ENCODE measurements at places on chromosomes 6 and 20.

- no peak for DNase-seq
These were observed 16.9 kb downstream of the MAFB start for GRCh38 chr20:40672095-40672494.

DNA sequence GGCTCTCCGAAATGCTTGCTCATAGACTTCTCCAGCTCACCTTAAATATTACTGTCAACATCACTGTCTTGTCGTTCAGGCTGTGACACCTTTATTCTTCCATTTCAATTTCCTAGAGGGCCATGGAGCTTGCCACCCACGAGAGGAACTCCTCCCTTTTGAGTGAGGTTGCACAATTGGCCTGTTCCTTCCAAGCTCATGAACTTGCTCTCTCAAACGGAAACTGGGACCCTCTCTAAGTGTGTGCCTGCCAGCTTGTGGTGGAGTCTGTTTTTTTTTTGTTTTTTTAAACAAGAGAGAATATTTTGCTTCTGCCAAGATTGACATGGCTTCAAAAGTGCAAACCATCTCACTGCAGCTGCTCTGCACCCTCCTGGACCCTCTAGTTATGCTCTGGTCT is 19.3 kb upstream of the IYD start:
- DNase-seq = no peak

DNA sequence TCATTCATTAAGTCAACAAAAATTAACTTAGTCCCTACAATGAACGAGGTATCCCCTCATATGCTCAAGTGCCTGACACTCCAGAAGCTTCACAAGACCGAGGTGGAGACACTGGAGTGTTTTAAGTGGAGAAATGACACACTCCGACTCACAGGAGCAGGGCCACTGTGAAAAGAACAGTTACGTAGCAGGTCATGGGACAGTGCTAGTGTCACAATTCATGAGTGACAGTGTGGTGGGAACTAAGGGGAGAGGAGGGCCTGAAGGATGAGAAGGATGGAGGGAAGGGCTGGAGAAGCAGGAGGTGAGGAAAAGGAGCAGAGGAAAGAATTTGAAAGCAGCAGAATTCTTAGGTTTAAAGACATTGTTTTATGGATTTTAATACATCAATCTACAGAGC is 1.3 kb upstream of the HLA-A start:
- DNase-seq = no peak

- no peak for DNase-seq
These were observed 567.6 kb upstream of the MMS22L start for GRCh38 chr6:97850458-97851212.

DNA sequence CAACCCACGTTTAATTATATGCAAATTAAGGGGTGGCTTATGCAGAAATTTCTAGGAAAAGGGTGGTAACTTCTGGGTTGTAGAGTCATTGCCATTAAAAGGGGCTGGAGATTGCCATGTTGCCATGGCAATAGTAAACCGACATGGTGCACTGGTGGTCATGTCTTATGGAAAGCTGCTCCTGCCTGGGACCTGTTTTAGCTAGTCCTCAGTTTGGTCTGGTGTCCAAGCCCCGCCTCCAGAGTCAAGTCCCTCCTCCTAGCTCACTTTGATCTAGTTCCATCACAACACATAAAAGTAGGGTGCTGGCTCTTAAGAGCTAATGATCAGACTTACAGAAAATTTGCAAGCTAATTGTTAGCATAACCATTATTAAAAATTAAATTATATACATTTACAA is 5.3 kb downstream of the SLC22A2 start:
- no peak for DNase-seq

DNA sequence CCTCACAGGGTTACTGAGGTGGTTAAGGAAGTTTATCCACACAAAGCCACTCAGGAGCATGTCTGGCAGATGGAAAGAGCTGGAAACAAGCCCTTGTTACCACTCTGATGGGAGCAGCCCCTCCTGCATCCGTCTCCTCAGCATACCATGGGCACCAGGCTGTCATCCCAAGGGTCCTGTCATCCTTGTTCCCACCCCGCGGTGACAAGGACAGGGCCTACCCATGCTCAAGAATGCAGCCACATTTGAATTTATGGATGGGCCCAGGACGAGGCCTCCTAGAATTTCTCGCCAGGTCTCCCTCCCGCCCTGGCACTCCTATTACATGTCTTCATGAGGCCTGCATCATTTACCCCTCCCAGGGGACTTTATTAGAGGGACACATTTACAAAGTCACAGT is 60.0 kb downstream of the NPEPL1 start:
- DNase-seq = no peak

DNA sequence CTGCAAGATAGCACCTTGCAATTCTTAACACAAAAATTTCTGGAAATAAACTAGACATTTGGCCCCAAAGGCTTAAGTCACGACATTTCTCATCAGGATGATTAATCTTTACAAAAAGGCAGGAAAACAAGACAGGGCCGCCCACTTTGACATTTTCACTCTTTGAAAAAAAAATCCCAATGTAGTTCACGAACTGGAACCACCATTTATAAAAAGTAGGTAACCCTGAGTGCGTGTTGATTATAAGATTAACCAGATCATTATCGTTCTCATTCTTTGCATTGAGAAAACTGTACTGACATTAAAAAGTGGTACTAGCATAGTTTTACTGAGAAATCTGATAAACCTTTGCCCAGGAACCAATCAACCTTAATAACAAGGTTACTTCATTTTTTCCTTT is 108.8 kb downstream of the HUS1B start:
- DNase-seq = no peak

DNA sequence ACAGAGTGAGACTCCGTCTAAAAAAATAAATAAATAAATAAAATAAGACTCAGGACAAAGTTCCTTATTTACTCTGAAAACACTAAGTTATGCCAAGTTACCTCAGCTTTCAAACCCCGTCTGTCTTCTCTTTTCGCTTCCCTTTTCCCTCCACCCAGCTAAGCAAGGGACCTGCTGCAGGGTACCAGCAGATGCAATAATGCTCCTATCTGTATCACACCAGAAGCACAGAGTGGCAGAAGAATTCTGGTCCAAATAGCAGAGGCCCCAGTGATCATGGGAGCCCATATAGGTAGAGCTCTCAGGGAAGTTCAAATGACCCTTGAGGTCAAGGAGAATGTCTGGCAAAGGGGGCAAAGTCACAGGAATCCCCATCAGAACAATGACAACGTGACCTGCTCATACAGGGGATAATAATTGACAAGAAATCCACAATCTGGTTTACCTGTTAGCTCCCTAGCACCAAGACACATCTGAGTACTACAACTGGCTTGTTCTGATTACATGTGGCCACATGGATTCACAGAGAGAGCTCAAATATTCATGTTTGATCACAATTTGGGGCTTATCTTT is 8.7 kb downstream of the GCM1 start:
- DNase-seq = no peak

- DNase-seq = no peak
These were observed 139.1 kb downstream of the COL9A1 start for GRCh38 chr6:70163795-70164194.

DNA sequence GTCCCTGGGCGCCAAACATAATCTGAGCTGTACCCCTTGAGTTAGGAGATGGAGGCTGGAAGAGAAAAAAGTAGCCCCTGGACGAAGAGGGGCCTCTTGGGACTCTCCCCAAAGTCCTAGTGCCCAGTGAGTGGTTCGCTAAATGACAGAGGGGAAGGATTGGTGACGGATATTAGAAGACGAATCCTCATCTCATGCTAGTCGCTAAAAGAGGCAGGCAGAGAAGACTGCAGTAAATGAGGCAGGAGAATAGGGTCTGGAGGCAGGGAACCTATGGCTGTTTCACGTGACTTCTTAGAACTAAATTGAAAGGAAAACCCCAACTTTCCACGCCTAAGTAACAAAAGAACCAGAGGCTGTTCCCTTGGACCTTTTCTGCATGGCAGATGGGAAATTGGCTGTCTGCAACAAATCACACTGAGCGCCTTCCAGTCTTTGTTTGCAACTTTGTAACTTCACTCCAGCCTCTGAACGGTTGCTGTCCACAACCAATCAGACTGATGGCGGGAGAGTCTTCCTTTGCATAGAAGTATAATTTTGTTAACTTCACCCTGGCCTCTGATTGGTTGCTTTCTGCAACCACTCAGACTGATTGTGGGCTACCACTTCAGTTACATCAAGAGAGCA is 731 bp upstream of the RBL1 start:
- no peak for DNase-seq

DNA sequence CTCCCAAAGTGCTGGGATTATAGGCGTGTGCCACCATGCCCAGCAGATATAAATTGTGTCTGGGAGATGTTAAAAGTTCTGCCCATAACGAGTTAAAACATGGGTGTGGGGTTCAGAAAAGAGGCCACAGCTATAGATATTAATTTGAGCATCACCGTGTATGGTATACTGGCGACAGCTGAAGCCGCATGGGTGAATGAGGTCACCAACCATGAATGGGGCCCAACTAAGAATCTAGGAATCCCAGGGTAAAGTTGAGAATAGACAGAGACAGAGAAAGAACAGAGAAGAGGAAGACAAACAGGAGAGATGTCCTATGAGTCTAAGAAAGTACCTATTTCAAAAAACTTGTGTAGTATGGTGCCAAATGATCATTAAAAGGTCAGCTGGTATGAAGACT is 50.9 kb downstream of the ILRUN start:
- no peak for DNase-seq

DNA sequence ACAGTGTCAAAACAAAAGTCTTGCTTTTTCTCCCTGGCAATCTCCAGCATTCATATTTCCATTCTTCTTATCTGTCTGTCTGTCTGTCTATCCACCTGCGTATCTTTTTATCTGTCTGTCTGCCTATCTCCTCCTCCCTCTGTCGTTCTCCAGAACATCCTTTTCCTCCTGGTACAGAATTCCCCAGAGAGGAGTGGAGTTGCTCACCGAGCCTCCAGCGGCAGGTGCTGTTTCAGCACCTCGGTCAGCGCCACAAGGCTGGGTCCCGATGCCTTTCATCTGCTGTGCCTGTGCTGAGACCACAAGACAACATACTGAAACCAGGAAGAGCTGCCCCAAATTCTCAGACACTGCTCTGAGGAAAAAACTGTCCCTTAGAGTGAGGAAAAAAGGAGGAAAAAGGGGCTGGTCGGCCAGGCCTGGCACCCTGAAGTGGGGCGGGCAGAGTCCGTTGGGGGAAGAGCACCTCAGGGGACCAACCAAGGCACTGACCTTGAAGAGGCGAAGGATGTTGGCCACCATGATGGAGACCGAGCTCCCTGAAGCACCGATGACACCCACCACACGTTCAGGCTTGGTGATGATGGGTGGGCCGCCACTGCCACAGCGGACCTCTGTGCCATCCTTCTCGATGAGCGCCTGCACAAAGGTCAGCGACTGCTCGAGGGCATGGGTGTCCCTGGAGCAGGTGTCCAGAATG is 13.3 kb downstream of the GRM4 start:
- no peak for DNase-seq

- no peak for DNase-seq
These were observed 712.5 kb upstream of the NRSN1 start for GRCh38 chr6:23413327-23414050.

DNA sequence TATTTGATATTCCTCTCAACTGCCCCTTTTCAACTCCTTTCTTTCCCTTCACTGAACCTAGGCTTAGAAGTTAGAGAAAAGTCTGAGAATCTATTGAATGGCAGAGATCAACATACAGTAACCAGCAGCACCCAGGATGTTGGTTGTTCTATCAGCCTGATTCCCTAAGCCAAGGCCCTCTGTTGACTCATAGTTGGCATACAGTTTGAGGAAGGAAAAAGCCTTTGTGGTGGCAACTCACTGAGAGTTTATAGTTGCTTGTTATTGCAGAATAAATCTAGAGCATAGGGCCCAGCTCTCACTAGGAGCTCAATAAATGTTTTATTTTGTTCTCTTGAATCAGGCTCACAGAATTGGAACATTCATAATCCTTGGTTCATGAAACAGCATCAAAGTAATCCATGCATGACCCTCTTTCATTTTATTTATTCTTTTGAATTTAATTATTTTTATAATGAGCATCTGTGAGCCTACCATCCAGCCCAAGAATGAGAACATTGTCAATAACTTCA is 119.1 kb upstream of the ADGRF1 start:
- no peak for DNase-seq

- no peak for DNase-seq
These were observed 3.0 kb downstream of the WFDC5 start for GRCh38 chr20:45111799-45112471.

DNA sequence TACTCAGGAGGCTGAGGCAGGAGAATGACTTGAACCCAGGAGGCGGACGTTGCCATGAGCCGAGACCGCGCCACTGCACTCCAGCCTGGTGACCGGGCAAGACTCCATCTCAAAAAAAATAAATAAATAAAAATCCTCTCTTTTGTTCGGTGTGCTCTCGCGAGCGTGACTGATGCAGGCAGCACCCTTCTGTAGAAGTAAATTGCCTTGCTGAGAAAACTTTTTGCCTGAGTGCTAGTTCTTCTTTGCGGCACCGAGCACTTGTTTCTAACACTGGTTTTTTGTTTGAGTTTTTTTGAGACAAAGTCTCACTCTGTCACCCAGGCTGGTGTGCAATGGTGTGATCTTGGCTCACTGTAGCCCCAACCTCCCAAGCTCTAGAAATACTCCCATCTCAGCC is 30.5 kb downstream of the PLN start:
- no peak for DNase-seq
